Mesothelial cell of epicardium (in vitro differentiated cells): ENCODE measurements at places on chromosomes 2 and 18.

- DNase-seq: no peak
Measured at GRCh38 chr2:27448381-27448780, 6.2 kb downstream of the KRTCAP3 start.

DNA sequence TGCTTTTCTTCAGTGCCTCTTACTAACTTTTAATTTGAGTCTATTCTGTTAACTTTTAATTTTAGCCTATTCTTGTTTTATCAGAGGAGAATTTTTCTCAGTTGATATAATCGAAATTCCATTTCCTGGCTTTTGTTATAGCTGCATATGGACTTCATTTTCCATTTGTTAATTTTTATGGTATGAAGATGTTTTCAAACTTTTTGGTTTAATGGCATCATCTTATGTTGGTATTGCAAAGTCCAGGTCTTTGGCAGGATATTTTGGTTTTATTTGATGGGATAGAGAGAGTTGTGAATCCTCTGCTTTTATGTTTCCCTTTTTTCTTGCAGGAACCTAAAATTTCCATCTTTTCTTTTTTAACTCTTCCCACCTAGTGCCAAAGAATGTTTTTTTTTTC, 70.9 kb upstream of the RAPGEF4 start:
- no peak for DNase-seq

DNA sequence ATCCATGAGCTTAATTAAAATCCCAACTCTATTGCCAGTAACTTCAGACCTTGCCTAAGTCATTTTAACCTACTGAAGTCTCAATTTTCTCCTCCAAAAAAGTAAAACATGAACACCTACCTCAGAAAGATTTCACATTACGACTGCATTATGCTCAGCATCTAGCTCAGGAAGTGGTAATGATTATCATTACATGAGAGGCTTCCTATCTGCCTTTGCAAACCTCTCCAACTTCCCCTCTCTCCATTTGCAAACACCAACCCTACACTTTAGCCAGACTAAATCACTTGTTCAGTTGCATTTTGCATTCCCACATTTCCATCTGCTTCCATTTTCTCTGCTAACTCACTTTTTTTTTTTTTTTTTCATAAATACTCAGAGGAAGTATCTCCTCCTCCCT, 6.8 kb downstream of the SLC38A11 start:
- no peak for DNase-seq

DNA sequence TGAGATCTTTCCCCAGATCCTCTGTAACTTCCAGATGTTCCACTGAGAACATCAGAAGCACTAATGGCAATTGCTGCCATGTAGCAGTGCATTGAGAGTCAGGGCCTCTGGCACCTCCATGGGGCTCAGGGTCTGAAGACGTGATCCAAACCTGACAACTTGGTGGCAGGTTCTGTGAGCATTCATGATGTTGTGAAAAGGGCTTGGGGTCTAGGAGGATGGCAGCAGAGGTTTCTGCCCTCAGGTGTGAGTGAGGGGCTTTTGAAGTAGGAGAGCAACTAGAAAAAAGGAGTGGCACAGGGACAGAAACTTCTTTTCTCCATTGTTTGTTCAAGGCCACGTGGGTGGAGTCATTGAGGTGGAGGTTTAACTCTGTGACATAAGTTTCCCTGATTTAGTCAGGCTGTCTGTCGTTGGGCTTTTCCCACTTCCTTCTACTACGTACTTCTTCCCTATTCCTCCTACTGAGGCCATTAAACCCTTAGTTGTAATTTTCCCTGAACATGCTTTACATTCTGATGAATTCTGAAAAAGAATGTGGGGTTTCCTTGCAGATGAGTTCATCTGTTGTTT, 13.1 kb downstream of the CFLAR start:
- no peak for DNase-seq

DNA sequence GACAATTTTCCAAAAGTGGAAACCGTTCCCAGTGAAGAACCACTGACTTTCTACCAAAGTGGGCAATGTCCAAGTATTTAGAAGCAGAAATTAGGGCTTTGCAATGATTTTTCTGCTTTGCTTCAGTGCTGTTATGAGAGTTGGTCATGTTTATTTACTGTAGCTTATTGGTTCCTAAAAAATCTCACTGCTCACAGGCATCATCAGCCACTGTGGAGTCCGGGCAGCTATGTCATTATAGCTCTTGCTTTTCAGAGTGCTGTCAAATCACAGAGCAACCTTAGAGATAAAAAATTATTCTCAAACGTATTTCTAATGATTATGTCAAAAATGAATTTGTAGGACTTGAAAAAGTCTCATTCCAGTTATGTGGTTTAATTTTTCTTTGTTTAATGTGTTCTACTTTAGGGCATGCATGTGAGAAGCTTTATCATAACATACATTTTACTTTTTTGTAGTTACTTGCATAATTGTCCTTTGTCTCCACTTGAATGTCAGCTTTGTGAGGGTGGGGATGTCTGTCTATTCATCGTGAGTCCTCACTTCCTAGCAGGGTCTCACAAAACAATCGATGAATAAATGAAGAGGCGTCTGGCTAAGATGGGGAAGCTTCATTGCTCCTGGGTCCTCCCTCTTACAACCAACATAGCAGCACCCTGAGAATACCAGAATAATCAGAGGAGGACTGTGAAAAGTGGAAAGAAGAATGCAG, 117.6 kb downstream of the TPGS2 start:
- DNase-seq: no peak

DNA sequence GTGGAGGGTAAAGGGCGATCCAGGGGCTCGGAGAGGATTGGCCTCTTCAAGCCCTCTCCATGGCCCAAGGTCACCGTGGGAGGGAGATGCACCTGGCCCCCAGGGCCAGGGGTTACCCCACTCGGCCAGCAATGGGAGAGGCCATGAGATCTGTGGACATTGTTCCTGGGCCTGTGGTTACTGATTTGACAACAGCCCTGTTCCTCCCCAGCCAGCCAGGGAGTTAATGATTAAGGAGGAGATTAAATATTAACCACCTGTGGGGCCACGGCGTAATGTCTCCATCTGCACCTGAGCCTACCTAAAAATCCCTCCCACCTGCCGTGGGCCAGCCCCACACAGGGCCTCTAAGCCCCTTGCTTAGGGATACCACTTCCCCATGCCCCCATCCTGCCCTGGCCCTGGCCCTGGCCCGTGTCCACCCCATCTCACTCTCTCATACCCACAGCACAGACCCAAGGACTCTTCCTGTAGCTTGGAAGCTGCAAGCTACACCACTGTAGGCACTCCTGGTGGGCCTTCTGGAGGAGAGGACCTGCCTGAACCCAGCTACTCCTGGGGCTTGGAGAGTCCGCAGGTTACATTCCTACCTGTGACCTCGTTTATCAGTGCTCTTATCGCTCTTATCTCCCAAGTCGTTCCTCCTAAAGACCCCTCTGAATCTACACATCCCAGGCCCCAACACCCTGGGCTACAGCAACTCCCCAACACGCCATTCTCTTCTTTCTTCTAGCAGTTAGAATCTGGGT, 32.1 kb downstream of the ZFP36L2 start:
- no peak for DNase-seq

- no peak for DNase-seq
Measured at GRCh38 chr2:171178993-171179392, 18.3 kb upstream of the TLK1 start.

DNA sequence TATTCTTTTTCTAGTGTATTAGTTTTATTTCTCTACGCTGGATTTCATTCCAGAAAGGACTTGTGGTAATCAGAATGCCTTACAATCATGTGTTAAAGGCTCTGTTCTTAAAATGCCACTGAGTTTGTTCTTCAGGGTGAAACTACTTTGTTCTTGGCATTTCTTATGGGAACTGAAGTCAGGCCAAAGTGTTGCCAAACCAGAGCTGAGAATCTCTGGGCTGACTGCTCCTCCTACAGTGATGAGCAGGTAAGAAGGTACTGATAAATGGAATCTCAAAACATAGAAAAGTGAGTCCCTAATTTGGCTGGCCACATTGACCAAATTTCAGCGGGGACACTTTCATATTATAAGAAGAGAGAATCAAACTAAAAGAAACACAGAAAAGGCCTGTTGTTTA, 55.1 kb upstream of the ZNF397 start:
- no peak for DNase-seq

GRCh38 chr2:6952101-6952500, 34.9 kb downstream of the RNF144A start:
- no peak for DNase-seq

- DNase-seq: no peak
Measured at GRCh38 chr2:45218931-45219339, 209.7 kb upstream of the SIX2 start.

DNA sequence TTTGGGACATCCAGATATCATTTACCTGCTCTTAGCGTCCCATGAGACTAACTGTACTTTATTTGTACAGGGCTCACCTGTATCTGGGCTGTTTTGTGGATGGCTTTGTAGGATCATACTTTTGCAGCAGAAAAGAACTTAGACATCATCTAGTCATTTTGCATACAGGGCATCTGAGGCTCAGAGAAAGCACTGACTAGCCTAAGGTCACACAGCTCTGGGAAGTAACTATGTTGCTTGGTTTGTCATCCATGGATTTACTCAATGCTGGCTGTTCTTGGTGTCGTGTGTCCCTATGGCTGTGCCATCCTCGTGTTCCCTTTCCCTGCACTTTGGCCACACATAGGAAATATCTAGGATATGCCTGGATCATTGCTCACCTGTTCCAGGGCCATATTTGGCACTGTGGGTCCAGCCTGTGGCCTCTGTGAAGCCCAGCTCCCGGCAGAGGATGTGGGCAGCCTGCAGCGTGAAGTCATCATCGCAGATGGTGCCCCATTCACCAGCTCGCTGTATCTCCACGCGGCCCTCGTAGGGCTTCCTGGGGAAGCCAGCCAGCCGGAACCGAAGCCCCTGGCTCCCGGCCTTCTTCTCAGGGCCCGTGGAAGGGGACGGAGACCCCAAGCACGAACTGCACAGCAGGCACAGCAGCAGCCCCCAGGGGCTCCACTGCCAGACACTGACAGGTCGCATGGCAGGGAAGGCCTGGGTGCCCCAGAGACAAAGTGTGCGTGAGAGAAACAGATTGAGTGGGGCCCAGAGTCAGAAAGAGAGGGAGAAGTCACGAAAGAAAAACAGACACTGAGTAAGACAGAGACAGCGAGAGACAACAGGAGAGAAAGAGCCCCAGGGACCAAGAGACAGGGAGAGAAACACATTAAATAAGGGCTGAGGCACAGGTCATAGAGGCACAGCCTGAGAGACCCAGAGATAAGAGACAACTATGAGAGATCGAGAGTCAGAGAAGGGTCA, 1.5 kb downstream of the LOXL3 start:
- DNase-seq: no peak

DNA sequence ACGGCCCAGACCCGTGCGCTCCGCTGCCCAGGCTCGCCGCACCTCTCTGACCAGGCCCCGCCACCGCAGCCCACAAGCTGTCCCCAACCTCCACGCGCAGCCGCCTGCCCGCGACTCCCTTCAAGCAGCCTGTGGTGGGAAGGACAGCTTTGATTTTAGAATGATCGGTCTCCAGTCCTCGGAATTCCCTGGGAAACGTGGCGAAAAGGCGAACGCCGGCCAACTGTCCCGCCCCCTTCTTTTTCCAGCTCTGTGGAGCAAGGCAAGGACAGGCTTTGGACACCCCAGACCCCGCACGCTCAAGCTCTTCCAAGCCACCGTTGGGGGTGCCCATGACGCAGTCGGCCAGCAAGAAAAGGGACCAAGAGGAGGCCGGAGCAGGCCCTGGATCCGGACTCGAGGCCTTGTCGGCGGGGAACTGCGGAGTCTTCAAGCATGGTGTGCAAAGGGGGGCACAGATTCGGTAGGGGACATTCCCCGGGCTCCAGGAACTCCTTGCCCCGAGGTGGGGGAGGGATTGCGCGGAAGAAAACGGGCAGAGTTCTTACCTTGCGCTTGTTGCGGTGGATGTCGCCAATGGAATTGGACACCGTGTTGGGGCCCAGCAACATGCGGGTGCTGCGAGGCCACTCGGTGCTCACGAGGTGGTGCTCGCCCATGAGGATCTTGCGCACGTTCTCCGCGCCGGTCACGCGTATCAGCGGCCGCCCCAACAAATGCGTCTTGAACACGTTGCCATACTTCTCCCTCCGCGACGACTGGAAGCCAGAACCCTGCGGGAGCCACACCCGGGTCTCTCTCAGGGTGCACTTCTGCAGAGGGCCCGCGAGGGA, 4.0 kb downstream of the CYP26B1 start:
- no peak for DNase-seq

DNA sequence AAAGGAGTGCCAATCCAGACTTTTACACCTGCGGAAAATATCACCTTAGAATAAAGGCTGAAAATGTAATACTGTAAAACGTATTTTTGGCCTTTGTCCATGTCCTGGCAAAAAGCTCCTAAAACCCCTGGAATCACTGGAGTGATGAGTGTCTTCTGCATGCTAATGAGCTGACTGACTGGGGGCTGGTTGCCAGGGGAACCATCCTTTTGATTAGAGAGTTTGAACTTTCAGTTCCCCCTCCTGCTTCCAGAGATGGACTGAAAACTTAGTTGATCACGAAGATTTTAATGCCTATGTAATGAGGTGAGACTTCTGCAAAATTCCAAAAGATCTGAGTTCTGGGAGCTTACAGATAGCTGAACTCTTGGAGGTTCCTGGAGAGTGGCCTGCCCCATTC, 20.5 kb downstream of the PUM2 start:
- DNase-seq: no peak
